ENCODE measurements at places on chromosomes 2 and 18. TPM values are rescaled to one million over a fixed set of nuclear protein-coding genes. Genes with fewer than 3 reads are reported as not detected.

DNA sequence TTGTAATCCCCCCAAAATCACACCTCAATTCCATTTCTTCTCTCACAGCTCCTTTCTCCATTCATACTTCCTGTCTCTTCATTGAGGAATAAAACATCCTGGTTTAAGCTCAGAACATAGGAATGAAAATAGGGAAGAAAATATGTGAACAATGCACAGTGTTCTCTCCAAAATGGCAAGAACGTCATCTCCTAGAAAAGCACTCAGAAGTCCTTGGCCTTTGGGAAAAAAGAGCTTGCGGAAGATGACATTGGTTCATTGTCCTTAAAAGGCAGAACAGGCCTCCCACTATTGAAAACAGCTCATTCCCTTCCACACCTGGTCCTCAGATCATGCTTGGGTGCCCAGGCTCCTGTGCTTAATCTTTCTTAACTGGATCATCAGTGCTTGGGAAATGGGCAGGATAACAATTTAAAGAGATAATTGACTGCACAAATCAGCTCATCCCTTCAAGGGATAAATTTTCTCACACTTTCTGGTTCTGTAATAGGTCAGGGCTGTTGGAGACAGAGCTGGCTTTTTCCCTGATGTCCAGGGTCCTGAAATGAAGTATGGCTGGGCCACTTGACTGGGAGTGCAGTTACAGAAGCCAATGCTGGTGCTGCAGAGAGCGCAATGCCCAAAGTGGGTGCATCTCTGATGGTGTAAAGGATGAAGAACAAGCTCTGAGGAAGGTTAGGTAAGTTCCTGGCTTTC, 69.2 kb downstream of the MARCHF4 start:
- no peak overlapping the region for H3K4me3 ChIP-seq
- no peaks in the 10 kb centered on the region for H3K36me3 ChIP-seq

Gene MPP4
- total RNA-seq: 0.05 TPM

GRCh38 chr2:28395334-28396061, 2.8 kb downstream of the FOSL2 start:
- no peak for DNase-seq
- H3K4me1 ChIP-seq: peaks cover 15% of the 10 kb centered on the region
- no peaks in the 10 kb centered on the region for H3K36me3 ChIP-seq
- H3K27me3 ChIP-seq: peaks cover 67% of the 10 kb centered on the region

DNA sequence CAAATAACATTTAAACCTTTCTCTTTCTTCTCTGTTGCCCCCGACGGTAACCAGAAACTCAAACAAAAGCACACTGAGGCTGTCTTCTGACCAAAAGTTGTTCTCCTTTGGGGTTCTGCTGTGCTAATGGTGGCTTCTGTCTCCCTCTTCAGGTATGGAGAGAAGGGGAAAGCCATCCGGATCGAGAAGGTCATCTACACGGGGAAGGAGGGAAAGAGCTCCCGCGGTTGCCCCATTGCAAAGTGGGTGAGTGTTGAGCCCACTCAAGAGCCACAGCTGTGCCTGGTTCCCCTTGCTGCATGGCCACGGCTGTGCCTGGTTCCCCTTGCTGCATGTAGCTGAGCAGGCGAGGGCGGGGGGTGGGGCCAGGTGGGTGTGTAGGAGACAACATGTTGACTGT, 67.4 kb downstream of the BOLA3 start:
- peaks cover 42% of the 10 kb centered on the region for H3K36me3 ChIP-seq
- no peaks in the 10 kb centered on the region for H3K27me3 ChIP-seq
- DNase-seq: peak; percentile 6
- H3K4me1 ChIP-seq: peaks cover 4% of the 10 kb centered on the region

DNA sequence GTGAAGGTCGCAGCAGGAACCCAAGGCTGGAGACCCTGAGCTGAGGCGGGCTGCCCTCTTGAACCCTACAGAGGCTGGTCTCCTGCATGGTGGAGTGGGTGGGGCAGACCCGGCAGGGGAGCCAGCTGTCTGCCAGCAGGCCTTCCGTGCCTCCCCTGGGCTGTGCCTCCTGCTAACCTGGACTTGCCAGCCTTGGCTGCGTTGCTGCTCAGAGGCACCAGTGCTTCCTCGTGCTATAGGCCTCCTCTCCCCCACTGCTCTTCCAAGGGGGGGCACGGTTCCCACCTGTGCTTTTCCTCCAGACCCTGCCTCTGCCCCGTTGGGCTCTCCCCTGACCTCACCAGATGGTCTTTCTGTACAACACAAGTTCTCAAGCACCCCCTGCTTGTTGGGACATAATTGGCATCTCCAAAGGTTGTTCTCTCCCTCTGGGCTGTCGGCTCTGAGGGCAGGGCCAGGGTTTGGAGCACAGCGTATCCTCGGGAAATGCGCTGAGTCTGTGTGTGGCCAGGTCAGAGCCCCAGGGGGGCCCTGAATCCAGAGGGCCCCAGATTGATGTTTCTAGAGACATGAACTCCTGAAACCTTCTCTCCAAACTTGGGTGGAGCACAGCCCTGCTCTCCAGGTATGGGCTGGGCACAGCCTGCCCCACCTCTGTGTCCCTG, 6.7 kb downstream of the ARHGEF4 start:
- H3K27ac ChIP-seq: no peak overlapping the region
- no peak for DNase-seq
- H3K4me1 ChIP-seq: no peaks in the 10 kb centered on the region
- H3K27me3 ChIP-seq: peaks cover 15% of the 10 kb centered on the region

DNA sequence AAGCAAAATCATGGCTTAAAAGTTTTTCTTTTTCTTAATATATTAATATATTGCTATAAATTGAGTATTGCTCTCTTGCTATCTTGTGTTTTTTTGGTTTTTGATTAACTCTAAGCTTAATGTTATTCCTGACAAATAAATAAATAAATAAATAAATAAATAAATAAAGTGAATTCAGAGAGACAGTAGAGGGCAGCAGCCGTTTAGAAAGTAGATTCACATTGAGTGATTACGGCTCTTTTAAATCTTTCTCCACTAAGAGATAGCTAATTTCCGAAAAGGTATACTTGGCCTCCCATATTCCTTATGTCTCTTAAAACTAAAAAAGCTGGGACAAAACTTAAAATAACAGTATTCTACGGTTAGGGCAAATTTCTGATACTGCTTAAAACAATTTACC, 34.3 kb downstream of the MSH2 start:
- peaks cover 17% of the 10 kb centered on the region for H3K36me3 ChIP-seq
- no peak for DNase-seq
- H3K4me3 ChIP-seq: no peak overlapping the region
- H3K27me3 ChIP-seq: no peaks in the 10 kb centered on the region
- no peak overlapping the region for H3K27ac ChIP-seq
- no peaks in the 10 kb centered on the region for H3K4me1 ChIP-seq

- H3K27me3 ChIP-seq: no peaks in the 10 kb centered on the region
- no peak overlapping the region for H3K27ac ChIP-seq
- no peaks in the 10 kb centered on the region for H3K4me1 ChIP-seq
- no peak for DNase-seq
Measured at GRCh38 chr2:162732946-162733698, 105.4 kb downstream of the KCNH7 start.

Gene ANO7
- total RNA-seq: 0.09 TPM

Gene ATP5F1A
- total RNA-seq: 583 TPM

DNA sequence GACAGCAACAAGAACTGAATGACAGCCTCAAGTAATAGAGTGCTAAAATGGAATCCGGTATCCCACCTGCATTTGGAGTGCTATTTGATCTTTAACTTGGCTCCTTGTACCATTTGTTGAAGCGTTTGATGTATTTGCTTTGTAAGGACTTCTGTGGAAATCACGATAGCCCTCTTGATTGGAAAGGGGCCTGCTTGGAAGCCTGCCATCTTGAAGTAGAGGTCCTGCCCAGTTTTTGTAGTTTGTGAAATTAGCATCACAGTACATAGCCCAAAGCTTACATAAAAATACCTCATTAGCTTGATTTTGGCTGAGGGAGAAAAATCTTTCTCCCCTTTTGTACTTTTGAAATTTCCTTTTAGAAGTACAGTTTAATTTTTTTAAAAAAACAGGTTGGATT, 2.7 kb downstream of the CDCA7 start:
- H3K27me3 ChIP-seq: no peaks in the 10 kb centered on the region
- H3K36me3 ChIP-seq: no peaks in the 10 kb centered on the region
- peaks cover 9% of the 10 kb centered on the region for H3K4me1 ChIP-seq
- H3K27ac ChIP-seq: no peak overlapping the region
- H3K4me3 ChIP-seq: no peak overlapping the region
- DNase-seq: no peak

DNA sequence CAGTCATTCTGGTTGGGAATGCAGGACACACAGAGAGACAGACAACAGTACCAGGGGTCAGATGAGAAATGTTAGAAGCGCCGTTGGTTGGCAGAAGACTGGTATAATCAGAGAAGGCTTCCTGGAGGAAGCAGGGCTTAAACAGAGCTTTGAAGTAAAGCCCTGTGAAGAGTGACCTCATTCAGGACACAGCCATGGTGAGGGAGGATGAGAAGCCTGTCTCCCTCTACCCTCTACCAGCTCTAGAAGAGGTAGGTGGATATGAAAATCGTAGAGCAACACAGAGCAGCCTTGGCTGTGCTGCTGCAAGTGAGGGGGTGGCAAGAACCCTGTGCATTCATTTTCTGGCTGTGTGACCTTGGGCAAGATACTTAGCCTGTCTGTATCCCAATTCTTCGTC, 14.2 kb downstream of the TET3 start:
- peaks cover 4% of the 10 kb centered on the region for H3K36me3 ChIP-seq
- DNase-seq: no peak
- H3K4me1 ChIP-seq: peaks cover 6% of the 10 kb centered on the region
- H3K27me3 ChIP-seq: no peaks in the 10 kb centered on the region
- H3K27ac ChIP-seq: no peak overlapping the region

- H3K4me1 ChIP-seq: peaks cover 25% of the 10 kb centered on the region
- no peak overlapping the region for H3K27ac ChIP-seq
- no peaks in the 10 kb centered on the region for H3K36me3 ChIP-seq
- no peak for DNase-seq
- no peaks in the 10 kb centered on the region for H3K27me3 ChIP-seq
Measured at GRCh38 chr2:159109517-159109916, 141.1 kb downstream of the TANC1 start.

Gene RIT2
- not detected for total RNA-seq

- no peaks in the 10 kb centered on the region for H3K36me3 ChIP-seq
- H3K4me1 ChIP-seq: no peaks in the 10 kb centered on the region
- H3K27me3 ChIP-seq: no peaks in the 10 kb centered on the region
- no peak overlapping the region for H3K4me3 ChIP-seq
Measured at GRCh38 chr18:45525301-45525700, 90.0 kb upstream of the SLC14A2 start.

Gene GAL3ST2
- 0.09 TPM for total RNA-seq

DNA sequence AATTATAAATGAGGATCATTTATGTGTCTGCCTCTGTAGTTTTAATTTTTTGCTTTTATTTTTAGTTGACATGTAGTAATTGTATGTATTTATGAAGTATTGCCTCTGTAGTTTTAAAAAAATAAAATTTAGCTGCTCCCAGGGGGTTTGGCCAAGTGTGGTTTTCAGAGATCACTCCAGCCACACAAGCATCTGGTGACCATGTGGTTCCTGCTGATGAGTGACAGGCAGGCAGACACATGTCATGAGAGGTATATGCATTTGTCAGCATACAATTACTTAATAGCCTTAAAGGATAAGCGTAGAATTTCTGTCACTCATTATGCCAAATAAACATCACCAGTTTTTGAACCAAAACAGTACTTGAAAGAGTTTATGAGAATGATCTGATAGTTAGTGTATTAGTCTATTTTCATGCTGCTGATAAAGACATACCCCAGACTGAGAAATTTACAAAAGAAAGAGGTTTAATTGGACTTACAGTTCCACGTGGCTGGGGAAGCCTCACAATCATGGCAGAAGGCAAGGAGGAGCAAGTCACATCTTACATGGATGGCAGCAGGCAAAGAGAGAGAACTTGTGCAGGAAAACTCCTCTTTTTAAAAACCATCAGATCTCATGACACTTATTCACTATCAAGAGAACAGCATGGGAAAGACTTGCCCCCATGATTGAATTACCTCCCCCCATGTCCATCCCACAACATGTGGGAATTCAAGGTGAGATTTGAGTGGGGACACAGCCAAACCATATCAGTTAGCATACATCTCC, 29.6 kb downstream of the MREG start:
- no peaks in the 10 kb centered on the region for H3K27me3 ChIP-seq
- no peak overlapping the region for H3K27ac ChIP-seq
- no peak for DNase-seq
- H3K4me1 ChIP-seq: no peaks in the 10 kb centered on the region
- no peak overlapping the region for H3K4me3 ChIP-seq
- H3K36me3 ChIP-seq: peaks cover 3% of the 10 kb centered on the region

Gene IL36A
- total RNA-seq: 0.99 TPM

GRCh38 chr18:56444201-56444600, 194.2 kb downstream of the TXNL1 start:
- no peak for DNase-seq
- H3K4me3 ChIP-seq: no peak overlapping the region
- no peaks in the 10 kb centered on the region for H3K4me1 ChIP-seq
- no peak overlapping the region for H3K27ac ChIP-seq

GRCh38 chr2:9221223-9221622, 14.6 kb downstream of the ASAP2 start:
- DNase-seq: no peak
- H3K4me3 ChIP-seq: no peak overlapping the region
- no peaks in the 10 kb centered on the region for H3K4me1 ChIP-seq
- H3K27ac ChIP-seq: no peak overlapping the region
- no peaks in the 10 kb centered on the region for H3K27me3 ChIP-seq
- no peaks in the 10 kb centered on the region for H3K36me3 ChIP-seq

- no peaks in the 10 kb centered on the region for H3K36me3 ChIP-seq
- H3K27ac ChIP-seq: no peak overlapping the region
- H3K4me3 ChIP-seq: no peak overlapping the region
- DNase-seq: no peak
Measured at GRCh38 chr2:81077396-81077795, 772.8 kb upstream of the LRRTM1 start.

Gene GALNT13
- total RNA-seq: 0.28 TPM

All from thymus (tissue), 14 donors.